ENCODE measurements at places on chromosomes 7 and 10.

- peak; percentile 57 for DNase-seq
Observed at GRCh38 chr10:19815731-19816410, 361 bp upstream of the PLXDC2 start.

GRCh38 chr10:79352035-79352877 lies 5.0 kb downstream of the PPIF start:
- DNase-seq, result no peak

GRCh38 chr10:49335364-49335972 lies 36.5 kb downstream of the C10orf71 start:
- DNase-seq, result no peak

DNA sequence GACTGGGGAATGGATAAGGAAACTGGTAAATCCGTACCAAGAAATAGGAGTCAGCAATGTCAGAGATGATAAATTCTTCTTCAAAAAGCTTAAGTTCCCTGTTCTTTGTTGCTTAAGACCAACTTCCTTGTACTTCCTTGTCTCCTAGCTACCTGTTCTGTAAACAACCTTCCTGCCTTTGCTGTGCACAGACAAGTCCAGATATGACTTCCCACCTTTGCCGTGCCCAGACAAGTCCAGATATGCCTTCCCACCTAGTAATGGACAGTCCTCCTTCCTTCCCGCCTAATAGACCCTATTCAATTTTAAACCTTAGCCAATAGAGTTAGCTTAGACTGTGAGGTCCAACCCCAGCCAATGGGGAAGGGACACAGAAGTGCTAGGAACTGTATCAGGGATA lies 2.5 kb upstream of the ZNF33A start:
- DNase-seq, result no peak

- no peak for DNase-seq
Observed at GRCh38 chr7:33853361-33854062, 51.8 kb upstream of the BMPER start.

GRCh38 chr10:5951721-5952407 lies 25.5 kb downstream of the IL15RA start:
- no peak for DNase-seq

DNA sequence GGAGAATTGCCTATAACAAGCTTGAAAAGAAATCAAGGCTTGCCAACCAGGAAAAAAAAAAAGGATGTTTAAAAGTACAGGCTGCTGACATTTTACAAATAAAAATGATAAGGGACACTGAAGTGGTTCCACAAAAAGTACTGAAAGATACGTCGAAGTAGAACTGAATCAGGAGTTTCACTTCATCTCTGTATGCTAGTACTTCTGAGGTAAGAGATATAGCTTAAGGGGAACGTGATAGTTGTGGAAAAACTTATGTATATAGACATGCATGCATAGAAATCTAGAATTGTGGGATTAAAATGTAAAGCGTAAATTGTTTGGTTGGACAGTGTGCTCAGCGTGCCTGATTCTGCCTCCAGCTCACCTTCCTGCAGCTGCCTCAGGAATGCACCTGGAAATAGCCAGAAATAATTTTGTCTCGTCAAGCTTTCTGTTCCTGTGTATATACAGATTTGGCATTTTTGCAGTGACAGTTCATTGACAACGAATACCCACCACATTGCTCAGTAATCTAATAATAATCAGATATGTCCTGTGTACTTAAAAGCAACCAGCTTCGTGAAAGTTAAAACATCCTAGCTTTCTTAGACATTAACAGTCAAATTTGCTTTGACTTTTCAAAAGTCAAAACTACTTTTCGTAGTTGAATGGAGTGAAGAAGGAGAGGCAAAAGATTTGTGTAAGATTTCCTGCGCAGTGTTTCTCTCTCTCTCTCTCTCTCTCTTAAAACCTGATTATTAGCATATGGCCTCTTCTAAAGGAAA lies 1.4 kb downstream of the SOSTDC1 start:
- DNase-seq, result no peak

- no peak for DNase-seq
Observed at GRCh38 chr10:12588091-12588860, 238.9 kb downstream of the CAMK1D start.

- DNase-seq, result no peak
Observed at GRCh38 chr7:130228840-130229502, 21.3 kb downstream of the SSMEM1 start.

GRCh38 chr10:118669835-118670234 lies 74.4 kb upstream of the PRLHR start:
- no peak for DNase-seq

GRCh38 chr10:112973046-112973445 lies 23.0 kb downstream of the TCF7L2 start:
- DNase-seq, result no peak

DNA sequence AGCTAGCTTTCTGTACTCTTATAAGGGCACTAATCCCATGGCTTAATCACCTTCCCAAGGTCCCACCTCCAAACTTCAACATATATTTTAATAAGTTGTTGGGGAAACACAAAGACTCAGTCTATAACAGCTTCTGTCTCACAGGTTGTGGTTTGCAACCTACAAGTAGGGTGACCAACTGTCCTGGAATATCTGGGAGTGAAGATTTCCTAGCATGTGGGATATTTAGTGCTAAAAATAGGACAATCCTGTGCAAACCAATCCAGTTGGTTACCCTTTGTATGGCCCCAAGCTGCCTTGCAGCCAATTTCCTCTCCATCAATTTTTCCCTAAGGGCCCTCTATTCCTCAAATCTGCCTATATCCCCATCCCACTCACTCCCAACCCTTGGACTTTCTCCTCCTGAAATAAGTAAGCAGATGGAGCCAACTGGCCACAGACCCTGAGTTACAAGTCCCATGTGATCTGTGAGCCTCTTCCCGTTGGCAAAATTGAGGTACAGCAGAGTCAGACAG lies 82.3 kb downstream of the FAM13C start:
- no peak for DNase-seq

- DNase-seq, result no peak
Observed at GRCh38 chr10:118986815-118987790, 42.4 kb upstream of the NANOS1 start.
